Kidney epithelial cell (primary cell): ENCODE measurements at places on chromosomes 6 and 20. TPM values are rescaled to one million over a fixed set of nuclear protein-coding genes. Genes with fewer than 3 reads are reported as not detected.

DNA sequence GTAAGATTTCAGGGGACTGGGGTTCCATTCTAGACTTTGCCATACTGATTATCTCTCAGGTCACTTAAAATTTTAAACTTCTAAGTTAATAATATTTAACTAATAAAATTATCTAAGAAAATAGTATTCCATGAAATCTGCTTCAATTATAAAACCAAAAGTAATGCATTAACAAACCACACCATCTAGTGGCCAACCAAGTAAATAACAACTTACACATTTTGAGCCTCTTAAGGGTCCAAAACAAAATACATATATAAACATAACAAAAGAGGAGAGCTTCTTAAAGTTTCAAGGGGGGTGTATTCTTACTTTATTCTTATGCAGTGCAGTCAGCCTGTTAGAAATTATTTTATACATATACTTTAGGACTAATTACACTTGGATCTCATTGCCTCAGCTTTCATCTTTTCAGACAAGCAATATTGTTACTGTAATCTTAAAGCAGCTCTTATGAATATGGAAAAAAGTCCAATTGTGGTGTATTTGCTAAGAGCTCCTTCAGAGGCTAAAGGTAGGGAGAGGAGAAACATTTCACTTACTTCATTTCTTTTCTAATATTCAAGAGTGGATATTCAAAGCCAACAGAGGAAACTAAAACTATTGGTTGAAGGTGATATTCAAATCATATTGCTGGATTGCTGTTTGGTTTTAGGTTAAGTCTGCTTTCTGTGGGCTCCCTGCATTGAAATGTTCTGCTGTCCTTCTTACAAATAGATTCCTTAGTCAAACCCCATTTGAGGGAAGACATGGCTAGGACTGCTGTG lies 199.7 kb upstream of the SIM1 start:
- no peak for DNase-seq

DNA sequence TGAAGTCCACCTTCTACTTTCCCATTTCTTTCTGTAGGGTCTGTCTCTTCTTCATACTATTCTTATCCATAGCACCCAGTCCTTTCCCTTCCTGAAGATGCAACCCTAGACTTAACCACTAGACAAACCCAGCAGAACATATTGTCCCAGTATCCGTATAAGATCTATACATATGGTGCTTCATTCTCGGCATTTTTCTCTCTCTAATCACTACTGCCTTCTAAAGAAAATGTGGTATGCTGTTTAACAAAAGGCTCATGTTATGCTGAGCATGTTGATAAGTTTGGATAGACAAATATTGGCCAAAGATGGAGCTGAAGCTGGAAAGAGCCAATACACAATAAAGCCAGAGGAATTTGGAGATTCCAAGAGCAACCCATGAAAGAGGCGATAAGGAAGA lies 212.6 kb downstream of the MAFB start:
- DNase-seq = no peak

The RAET1L gene
- total RNA-seq = 1.5 and 1.8 TPM in 2 replicates

The THBS2 gene
- 21.9 and 28.6 TPM in 2 replicates for total RNA-seq

GRCh38 chr6:69704916-69705315 lies 91.9 kb downstream of the LMBRD1 start:
- DNase-seq = no peak

DNA sequence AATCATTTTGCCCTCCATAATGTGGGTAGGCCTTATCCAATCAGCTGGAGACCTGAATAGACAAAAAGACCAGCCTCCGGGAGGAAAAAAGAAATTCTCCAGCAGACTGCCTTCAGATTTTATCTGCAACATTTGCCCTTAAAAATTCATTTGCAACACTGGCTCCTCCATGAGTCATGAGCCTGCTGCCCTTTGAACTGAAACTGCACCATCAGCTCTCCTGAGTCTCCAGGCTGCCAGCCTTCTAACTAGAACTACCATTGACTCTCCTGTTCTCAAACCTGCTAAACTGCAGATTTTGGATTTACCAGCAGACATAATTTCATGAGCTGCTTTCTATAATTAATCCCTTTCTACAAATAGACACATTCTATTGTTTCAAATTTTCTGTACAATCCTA lies 223.9 kb upstream of the THEMIS start:
- DNase-seq = peak; percentile 19

The GNL1 gene
- 31.1 and 36.7 TPM in 2 replicates for total RNA-seq
